ENCODE measurements at places on chromosomes 3 and 15.

GRCh38 chr15:82847703-82848102 is 38.3 kb downstream of the WHAMM start:
- no peak for DNase-seq

DNA sequence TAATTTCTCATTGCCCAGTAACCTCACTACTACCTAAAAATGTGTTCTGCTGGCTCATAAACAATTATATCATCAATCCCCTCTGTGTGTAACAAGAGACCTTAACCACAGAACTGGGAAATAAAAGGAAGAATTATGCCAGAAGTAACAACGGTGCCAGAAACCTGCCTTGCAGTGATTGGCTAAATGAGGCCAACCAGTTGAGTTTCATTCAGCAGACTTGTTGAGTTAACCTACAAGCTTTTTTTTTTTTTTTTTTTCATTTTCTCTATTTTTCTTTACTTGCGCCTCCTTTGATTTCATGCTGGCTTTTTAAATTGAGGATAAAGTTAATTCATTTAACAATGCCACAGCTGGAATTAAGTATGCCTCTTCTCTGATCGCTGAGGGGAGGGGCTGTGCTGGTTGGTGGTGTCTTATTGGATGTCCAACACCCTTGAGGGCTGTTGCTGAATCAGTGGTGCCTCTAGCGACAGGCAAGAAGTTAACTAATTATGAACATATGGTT is 30.0 kb upstream of the GMNC start:
- no peak for DNase-seq

DNA sequence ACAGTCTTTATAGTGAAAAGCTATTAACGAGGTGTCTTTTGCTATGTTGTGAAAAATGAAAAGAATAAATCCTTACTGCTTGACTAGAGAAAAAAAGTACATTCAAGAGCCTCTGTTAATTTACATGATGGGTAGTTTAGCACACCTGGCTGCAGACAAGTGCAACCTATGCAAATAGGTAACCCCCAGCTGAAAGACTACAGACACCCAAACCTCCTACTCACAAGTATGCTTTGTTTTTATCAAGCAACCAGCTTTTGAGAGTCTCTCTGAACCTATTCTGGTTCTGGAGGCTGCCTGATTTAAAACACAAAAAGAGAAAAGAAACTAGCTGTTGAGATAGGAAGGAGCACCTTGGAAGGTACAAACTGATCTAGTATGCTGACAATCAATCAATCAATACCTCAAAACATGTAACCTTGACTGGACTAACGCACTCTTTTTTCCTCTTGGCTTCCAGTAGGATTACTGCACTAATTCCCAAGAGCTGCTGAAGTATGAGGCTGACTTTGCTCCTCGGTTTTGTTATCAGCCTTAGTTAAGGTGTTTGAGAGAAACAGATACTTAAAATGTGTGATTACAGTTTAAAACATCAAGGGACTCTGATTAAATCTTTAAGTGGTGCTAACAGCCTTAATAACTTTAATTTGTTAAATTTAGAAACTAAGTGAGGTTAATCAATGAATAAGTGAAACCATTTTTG is 63.6 kb downstream of the OSBPL10 start:
- no peak for DNase-seq

DNA sequence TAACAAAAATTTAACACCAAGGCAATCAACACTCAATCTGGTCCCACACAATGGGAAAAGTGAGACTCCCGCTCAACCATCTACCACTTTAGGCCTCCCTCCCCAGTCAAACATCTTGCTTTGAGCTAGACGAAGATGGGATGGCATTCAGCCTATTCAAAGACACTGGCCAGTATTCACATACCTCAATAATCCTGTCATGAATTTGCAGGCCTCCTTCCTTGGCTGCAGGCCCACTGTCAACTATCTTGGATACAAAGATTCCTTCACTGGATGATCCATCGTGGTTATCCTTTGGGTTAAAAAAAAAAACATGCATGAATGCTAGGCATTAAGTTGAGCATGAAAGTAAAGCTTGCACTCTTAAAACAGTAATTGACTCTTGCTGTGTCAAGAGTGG is 22.6 kb downstream of the PDZRN3 start:
- no peak for DNase-seq

GRCh38 chr3:68334367-68334986 is 597.9 kb downstream of the TAFA4 start:
- DNase-seq, result no peak

DNA sequence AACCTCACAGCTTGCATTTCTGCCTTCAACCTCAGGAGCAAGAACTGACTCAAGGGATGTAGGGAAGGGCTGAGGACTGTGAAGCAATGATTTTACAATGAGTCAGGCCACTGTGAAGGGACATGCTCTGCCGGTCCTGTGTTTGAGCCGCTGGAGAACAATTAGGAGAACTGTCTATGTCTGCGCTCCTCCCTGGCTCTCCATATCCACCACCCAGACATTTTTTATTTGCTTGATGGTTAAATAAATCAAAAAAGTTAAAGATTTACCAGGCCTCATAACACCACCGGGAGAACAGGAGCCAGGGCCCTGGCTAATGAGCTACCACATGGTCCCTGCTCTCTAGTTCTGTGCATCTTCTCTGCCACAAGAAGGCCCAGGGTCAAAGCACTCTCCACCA is 29.6 kb downstream of the SEC61A1 start:
- no peak for DNase-seq

GRCh38 chr3:153209596-153209995 is 47.6 kb downstream of the RAP2B start:
- DNase-seq, result no peak

- DNase-seq, result no peak
Measured at GRCh38 chr3:58540176-58540858, 3.3 kb upstream of the ACOX2 start.

- DNase-seq, result no peak
Measured at GRCh38 chr3:12840591-12841148, 695 bp downstream of the RPL32 start.

DNA sequence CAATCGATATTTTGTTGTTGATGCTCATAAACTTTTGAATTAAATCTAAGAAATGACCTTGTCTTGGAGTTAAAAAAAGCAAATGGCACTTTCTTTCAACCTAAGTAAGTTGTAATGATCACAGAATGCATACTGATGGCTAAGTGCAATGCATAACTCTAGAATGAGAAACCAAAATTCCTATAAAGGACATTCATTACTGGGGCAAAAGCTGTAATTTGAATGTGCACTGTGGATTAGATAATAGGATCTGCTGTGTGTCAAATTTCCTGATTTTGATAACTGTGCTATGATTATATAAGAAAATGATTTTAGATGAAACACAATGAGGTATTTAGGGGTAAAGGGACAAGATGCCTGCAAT is 14.3 kb downstream of the SIAH2 start:
- DNase-seq, result no peak

DNA sequence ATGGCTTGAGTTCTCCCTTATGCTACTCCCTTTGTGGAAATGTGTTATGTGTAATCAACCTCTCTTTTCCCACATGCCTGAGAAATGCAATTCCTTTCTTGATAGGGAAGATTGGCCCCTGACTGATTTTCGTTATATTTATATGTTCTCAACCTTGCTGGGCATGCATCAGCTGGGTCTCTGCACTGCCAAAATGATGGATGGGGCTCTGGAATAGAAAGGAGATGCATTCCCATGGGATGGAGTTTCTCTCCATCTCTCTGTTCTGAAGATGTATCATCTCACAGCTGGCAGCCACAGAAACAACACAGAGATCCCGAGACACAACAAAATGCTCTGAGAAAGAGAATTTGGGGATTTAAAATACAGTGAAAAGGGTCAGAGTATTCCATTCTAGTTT is 327.7 kb upstream of the LMCD1 start:
- no peak for DNase-seq

DNA sequence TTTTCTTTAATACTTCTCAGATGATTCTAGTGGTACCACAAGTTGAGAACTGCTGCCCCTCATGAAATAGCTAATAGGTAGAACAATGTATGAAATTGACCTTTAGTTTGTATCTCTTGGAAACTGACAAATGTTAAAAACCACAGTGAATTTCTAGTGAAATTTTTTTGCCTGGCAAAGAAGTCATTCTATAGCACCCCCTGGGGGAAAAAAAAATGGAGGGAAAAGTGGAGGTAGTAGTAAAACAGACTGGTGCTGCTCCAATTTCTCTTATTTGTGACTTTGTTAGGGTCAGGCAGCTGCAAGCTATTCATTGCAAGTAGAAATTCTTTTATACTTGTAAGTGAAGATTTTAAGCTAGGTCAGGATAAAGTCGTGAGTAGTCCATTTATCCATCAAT is 605.0 kb downstream of the NLGN1 start:
- DNase-seq, result no peak

DNA sequence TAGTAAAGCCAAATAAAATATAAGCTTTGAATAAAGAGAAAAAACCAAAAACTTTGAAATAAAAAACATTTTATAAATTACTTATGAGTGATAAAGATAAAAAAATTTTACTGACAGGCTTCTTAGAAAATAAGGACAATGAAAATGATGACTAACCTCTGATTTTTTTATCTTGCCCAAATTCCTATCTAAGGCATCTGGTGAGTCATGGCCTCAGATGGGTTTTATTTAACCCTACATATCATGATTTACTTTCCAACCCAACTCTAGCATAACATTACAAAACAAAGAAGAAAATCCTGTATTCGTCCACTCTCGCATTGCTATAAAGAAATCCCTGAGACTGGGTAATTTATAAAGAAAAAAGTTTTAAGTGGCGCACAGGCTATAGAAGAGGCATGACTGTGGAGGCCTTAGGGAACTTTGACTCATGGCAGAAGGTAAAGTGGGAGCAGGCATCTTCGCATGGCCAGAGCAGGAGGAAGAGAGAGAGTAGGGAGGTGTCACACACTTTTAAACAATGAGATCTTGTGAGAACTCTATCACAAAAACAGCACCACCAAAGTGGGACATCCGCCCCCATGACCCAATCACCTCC is 152.1 kb downstream of the NEK10 start:
- no peak for DNase-seq

GRCh38 chr3:52714335-52715302 is 8.7 kb downstream of the SPCS1 start:
- DNase-seq, result no peak

GRCh38 chr3:18119866-18120265 is 305.3 kb downstream of the SATB1 start:
- DNase-seq, result no peak

GRCh38 chr3:149813367-149814281 is 609 bp downstream of the RNF13 start:
- DNase-seq, result no peak

DNA sequence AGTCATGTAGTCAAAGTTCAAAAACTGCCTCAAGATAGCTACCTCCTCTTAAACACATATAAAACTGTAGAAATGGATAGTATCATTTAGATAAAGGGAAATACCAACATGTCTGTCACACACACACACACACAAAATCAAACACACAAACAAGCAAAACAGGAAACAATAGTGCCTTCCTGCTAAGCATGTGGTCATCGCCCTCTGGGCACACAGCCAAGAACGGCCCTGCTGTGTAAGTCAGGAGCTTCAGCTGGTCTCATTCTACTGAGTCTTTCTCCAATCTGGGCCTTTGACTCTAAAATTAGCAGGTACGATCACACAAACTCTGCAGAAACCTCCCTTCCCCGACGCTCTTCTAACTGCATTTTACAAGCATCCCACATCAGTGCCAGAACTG is 272.2 kb upstream of the CHRNA7 start:
- no peak for DNase-seq

- no peak for DNase-seq
Measured at GRCh38 chr15:67857220-67857619, 17.4 kb upstream of the RNU6-1 start.

- DNase-seq, result no peak
Measured at GRCh38 chr15:65969865-65970816, 100.8 kb downstream of the RAB11A start.

GRCh38 chr3:101941318-101942040 is 92.2 kb downstream of the NFKBIZ start:
- no peak for DNase-seq

DNA sequence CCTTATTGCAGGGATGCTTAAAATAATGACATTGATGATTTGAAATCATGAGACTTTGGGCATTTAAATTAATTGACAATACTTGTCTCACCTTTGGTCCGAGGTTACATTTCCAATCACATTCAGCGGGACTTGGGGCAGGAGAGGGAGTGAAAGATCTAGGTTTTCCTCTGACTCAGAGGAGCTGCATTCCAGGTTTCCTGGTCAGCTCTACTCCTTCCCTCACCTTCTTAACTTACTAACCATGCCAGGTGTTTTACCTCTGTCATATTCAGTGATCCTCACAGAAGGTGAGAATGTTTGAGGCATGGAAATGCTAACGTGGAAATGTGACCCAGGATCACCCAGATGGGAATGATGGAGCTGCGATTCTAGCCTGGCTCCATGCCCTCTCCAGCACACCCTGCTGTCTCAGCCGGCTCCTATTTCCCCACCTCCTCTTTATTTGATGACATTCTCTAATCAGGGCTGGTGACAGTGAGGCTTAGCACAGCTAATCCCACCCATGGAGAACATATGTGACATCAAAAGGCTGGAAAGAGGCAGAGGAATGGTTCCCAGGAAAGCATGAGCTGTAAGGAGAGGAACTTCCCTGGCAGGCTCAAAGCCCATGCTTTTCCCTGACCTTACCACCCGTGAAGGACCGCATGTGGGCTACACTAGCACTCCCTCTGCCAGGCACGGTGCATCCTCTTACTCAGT is 38.7 kb downstream of the THSD4 start:
- no peak for DNase-seq

DNA sequence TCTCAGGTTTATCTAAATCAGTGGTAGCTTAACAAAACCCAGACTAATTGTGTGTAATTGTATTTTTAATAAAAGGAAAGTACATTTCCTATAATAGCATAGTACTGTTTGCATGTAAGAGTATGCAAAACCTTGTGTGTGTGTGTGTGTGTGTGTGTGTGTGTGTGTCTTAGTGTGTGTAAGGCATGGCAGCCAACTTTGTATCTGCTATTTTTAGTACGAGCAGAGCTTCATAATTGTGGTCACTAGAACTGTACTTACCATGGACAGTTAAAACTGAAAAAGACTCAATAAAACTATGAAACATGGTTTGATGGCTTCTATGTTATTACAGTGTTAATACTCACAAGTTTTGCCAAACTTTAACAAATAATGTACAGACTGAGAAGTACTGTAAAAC is 6.2 kb downstream of the P2RY1 start:
- no peak for DNase-seq

- DNase-seq, result no peak
Measured at GRCh38 chr15:62856466-62857246, 185.9 kb upstream of the TPM1 start.

DNA sequence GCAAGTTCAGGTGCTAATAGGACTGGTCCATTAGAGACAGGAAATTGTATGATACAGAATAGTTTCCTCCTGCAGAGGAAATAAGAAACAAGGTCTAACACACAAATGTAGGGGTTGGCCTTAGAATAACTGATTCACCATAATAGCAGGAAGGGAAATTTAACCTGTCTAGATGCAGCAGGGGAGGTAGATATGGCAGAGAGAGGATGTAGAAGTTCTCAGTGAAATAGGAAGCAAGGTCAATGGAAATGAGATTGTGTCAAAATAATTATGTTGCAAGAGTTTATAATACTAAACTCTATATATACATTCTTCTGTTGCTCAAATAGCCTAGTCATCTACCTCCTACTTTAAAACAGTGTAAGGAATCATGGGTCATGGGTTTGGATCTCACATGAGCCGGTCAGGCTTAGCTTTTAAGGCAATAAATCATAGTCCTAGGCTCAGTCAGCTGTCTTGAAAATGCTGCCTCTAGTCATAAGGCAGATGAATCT is 17.0 kb downstream of the BCL2A1 start:
- DNase-seq, result no peak

Measured in activated CD4-positive, CD25-positive, alpha-beta regulatory T cell (primary cell).